Sigmoid colon (tissue), 7 donors: ENCODE measurements at places on chromosomes 7 and 10.

GRCh38 chr7:13226385-13226784 is 539.0 kb downstream of the ARL4A start:
- H3K36me3 ChIP-seq, result no peaks in the 10 kb centered on the region
- no peaks in the 10 kb centered on the region for H3K27me3 ChIP-seq
- no peak for DNase-seq
- H3K4me1 ChIP-seq, result no peaks in the 10 kb centered on the region
- H3K27ac ChIP-seq, result no peak overlapping the region

DNA sequence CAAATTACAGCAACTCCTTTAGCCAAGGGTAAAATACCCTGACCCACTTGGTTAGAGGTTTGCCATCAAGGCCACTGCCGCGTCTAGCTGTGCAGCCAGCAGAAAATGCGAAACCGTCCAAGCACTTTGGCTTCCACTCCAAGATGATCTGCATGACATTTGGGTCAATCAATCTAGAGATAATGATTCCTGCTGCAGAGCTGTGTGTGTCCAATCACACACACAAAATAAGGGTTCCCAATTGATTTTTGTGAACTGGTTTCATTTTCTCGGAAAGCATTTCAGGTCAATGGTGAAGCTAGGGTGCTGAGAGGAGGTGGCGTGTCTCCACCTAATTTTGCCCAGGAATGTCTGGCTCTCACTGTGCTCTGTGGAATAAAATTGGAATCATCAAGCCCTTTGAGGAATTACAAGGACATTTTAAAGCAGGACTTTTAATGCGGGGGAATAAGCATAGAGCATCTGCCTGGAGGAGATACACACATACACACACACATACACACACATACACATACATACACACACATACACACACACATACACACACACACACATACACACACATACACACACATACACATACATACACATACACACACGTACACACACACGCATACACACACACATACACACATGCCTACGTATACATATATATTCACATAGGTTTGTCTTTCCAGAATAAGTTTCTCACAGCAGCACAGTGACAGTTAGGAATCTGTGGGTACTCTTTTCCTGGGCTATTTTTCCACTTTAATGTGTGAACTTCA is 59.5 kb downstream of the ACADSB start:
- no peak for DNase-seq
- H3K4me1 ChIP-seq, result no peaks in the 10 kb centered on the region
- H3K27me3 ChIP-seq, result no peaks in the 10 kb centered on the region
- no peak overlapping the region for H3K4me3 ChIP-seq
- H3K27ac ChIP-seq, result no peak overlapping the region
- H3K36me3 ChIP-seq, result no peaks in the 10 kb centered on the region

GRCh38 chr10:124212702-124213101 is 119.3 kb upstream of the CHST15 start:
- no peak overlapping the region for H3K4me3 ChIP-seq
- H3K4me1 ChIP-seq, result no peaks in the 10 kb centered on the region
- no peak for DNase-seq
- no peaks in the 10 kb centered on the region for H3K27me3 ChIP-seq
- H3K36me3 ChIP-seq, result no peaks in the 10 kb centered on the region

DNA sequence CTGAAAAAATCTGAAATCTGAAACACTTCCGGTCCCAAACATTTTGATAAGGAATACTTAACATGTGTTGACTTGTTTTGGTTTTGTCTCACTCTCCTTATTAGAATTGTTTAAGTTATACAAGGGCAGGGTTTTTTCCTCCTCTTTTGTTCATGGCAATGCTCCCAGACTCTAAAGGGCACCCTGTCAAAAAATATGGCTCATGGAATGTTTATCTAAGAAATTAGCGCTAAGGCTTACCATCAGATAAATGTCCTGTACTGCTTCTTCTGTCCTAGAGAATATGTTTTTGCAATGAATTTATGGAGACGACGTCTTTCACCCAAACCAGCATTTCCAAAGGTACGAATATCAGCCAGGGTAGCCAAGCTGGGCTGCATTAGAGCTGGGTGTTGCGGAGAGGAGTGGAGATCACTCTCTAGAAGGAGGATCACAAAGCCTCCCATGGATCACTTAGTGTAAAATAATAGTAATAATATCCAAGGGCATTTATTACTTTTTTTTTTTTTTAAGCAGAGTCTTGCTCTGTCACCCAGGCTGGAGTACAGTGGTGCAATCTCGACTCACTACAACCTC is 46.8 kb downstream of the ERLIN1 start:
- no peak for DNase-seq
- H3K27ac ChIP-seq, result no peak overlapping the region
- no peaks in the 10 kb centered on the region for H3K36me3 ChIP-seq

GRCh38 chr10:33506838-33507661 is 172.6 kb upstream of the NRP1 start:
- H3K27ac ChIP-seq, result no peak overlapping the region
- H3K4me1 ChIP-seq, result no peaks in the 10 kb centered on the region
- no peaks in the 10 kb centered on the region for H3K27me3 ChIP-seq
- no peak overlapping the region for H3K4me3 ChIP-seq
- H3K36me3 ChIP-seq, result no peaks in the 10 kb centered on the region

GRCh38 chr7:95471071-95471470 is 14.7 kb upstream of the ASB4 start:
- no peaks in the 10 kb centered on the region for H3K4me1 ChIP-seq
- no peaks in the 10 kb centered on the region for H3K27me3 ChIP-seq
- no peaks in the 10 kb centered on the region for H3K36me3 ChIP-seq
- no peak overlapping the region for H3K27ac ChIP-seq

DNA sequence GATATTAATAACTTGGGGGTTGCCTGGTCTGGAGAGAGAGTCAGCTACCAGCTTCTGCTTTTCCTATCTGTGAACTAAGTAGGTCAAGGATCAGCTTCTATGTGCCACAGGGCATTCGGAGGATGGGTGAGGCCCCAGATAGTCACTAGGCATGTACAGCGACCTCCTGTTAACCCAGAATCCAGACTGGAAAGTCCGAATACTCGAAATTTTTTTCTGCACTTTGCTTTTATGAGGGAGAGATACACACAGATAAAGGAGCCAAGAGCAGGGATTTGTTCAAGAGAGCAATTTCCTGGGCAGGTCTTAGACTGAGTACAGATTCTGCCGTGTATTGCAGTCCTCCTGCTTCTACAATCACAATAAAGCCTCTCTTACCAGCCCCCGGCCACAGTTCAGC is 54.2 kb downstream of the EMX2 start:
- no peak overlapping the region for H3K27ac ChIP-seq
- H3K36me3 ChIP-seq, result no peaks in the 10 kb centered on the region
- no peaks in the 10 kb centered on the region for H3K27me3 ChIP-seq
- no peak overlapping the region for H3K4me3 ChIP-seq
- no peaks in the 10 kb centered on the region for H3K4me1 ChIP-seq

- no peak overlapping the region for H3K27ac ChIP-seq
- no peaks in the 10 kb centered on the region for H3K36me3 ChIP-seq
- no peaks in the 10 kb centered on the region for H3K4me1 ChIP-seq
- DNase-seq, result no peak
- no peak overlapping the region for H3K4me3 ChIP-seq
Observed at GRCh38 chr7:51569581-51569980, 253.0 kb upstream of the COBL start.

DNA sequence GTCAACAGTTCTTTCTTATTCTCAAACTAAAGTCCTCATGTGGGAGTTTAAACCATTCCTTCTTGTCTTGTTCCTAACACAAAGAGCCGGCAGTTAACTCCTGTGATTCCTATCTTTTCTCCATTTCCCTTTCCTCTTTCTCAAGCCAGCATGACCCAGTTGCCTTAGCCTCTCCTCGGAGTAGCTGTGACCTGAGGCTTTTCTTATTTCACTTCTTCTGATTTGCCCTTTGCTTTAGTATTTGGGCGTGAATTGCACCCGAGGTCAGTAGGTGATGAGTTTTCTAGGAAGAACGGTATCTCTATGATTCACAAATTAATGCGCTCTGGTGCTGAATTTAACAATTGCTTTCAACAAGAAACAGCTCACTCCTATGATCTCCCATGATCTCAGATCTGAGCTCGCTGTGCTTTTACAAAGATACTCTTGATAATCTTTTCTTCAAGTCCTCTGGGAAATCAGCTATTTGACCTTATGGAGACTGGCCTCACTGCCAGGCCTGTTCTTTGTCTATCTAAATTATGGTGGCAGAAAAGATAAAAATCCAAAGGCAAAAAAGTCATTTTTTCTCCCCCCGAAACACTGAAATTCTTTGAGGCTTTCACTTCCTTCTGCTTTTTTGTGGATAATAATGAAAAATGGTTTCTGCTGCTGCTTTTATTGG is 184.6 kb downstream of the JCAD start:
- H3K27ac ChIP-seq, result no peak overlapping the region
- no peaks in the 10 kb centered on the region for H3K4me1 ChIP-seq
- no peak overlapping the region for H3K4me3 ChIP-seq
- no peaks in the 10 kb centered on the region for H3K36me3 ChIP-seq

DNA sequence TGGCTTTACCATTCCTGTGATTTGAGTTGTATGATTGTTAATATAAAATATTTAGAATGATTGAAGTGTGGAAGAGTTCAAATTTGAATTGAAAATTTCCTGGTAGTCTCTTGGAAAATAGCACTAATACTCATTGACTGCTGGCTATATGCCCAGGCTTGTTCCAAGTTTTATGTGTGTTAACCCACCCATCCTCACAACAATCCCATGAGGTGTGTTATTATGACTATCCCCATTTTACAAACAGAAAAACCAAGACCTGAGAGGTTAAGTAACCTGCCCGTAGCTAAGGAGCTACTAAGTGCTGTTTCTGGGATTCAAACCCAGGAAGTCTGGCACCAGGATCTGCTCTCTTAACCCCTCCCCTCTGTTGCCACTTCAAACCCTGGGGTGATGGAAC is 213.9 kb downstream of the CREB5 start:
- no peak overlapping the region for H3K4me3 ChIP-seq
- no peak overlapping the region for H3K27ac ChIP-seq
- H3K27me3 ChIP-seq, result no peaks in the 10 kb centered on the region
- H3K4me1 ChIP-seq, result peaks cover 53% of the 10 kb centered on the region

- H3K27ac ChIP-seq, result peak overlapping the region; percentile 91
- peaks cover 49% of the 10 kb centered on the region for H3K4me1 ChIP-seq
- no peaks in the 10 kb centered on the region for H3K36me3 ChIP-seq
- H3K4me3 ChIP-seq, result peak overlapping the region; percentile 89
Observed at GRCh38 chr7:35695473-35695850, 527 bp upstream of the HERPUD2 start.

DNA sequence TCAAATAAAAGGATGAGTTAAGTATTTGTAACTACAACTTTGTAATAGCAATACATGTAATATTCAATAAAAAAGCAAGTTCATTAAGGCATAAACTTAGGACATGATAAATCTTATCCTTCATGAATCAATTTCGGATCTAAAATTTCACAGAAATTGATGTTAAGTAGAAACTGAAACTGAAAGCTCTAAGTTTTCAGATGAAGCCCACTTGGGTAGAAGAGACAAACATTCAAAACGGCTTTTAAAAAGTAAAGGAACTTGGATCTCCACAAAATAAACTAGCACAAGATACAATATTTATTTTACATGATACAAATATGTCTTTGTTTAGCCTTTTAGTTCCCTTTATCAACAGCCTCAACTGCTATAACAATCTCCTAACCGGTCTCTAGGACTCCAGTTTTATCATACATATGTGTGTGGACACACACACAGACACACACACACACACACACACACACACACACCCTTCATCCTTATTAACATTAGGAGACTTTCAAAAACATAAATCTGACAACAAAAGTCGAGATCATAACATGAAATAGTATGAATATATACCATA is 83.7 kb downstream of the USP6NL start:
- peak overlapping the region; percentile 7 for H3K27ac ChIP-seq
- no peaks in the 10 kb centered on the region for H3K27me3 ChIP-seq
- H3K36me3 ChIP-seq, result no peaks in the 10 kb centered on the region
- no peak overlapping the region for H3K4me3 ChIP-seq

- no peak for DNase-seq
- no peaks in the 10 kb centered on the region for H3K4me1 ChIP-seq
- peaks cover 25% of the 10 kb centered on the region for H3K27me3 ChIP-seq
- no peaks in the 10 kb centered on the region for H3K36me3 ChIP-seq
- H3K27ac ChIP-seq, result no peak overlapping the region
Observed at GRCh38 chr10:101322266-101323108, 31.5 kb upstream of the BTRC start.
